ENCODE measurements at places on chromosomes 1 and 21. TPM values are rescaled to one million over a fixed set of nuclear protein-coding genes. Genes with fewer than 3 reads are reported as not detected.

Gene CSDE1
- 359 TPM for total RNA-seq

Gene BCAN
- not detected for total RNA-seq

Gene CDCA8
- total RNA-seq = 97.3 TPM

Gene TTLL7
- total RNA-seq = 2.1 TPM

Gene CACNA1S
- not detected for total RNA-seq

Gene GJA5
- not detected for total RNA-seq

Gene GNG12
- not detected for total RNA-seq

Gene FCRLA
- total RNA-seq = not detected

Gene LDLRAD1
- not detected for total RNA-seq

Gene HHIPL2
- 0.18 TPM for total RNA-seq

Gene CADM3
- not detected for total RNA-seq

Gene HCN3
- 4.9 TPM for total RNA-seq

Gene GJC2
- total RNA-seq = 4.4 TPM

Gene B3GALT2
- 0.94 TPM for total RNA-seq

Gene OR2G6
- total RNA-seq = not detected

Gene MEX3A
- total RNA-seq = 0.05 TPM

Gene S100A12
- total RNA-seq = not detected

Gene MUL1
- 17.2 TPM for total RNA-seq

Gene FCRL2
- total RNA-seq = not detected

Gene F13B
- not detected for total RNA-seq

Gene SPRR1B
- not detected for total RNA-seq

Gene ARHGEF16
- total RNA-seq = not detected

Gene S100A7
- not detected for total RNA-seq

Gene LYPD8
- not detected for total RNA-seq

Gene RNF186
- total RNA-seq = not detected

Gene UBASH3A
- total RNA-seq = 74.0 TPM

Gene HCRTR1
- total RNA-seq = not detected

Gene MOV10
- 120 TPM for total RNA-seq

Gene TRIM46
- 14.6 TPM for total RNA-seq

Gene GSTM5
- total RNA-seq = not detected

Gene SLAMF1
- 50.1 TPM for total RNA-seq

Gene OR10Z1
- not detected for total RNA-seq

Gene COL24A1
- not detected for total RNA-seq

Gene CD1D
- not detected for total RNA-seq

Gene C1orf232
- not detected for total RNA-seq

Gene NHLH1
- total RNA-seq = 0.47 TPM

Gene CTSS
- 65.8 TPM for total RNA-seq

Gene GJB3
- not detected for total RNA-seq

Gene LHX8
- not detected for total RNA-seq

Gene GBP6
- 0.10 TPM for total RNA-seq

Gene FASLG
- 6.2 TPM for total RNA-seq

Gene RGS1
- 15.7 TPM for total RNA-seq

Gene NR5A2
- not detected for total RNA-seq

Gene KRTAP19-3
- total RNA-seq = not detected

Gene SPRR2B
- total RNA-seq = not detected

Gene NCAM2
- total RNA-seq = not detected

Gene NUP210L
- 0.08 TPM for total RNA-seq

Gene RGS13
- total RNA-seq = not detected

Gene SYCP1
- total RNA-seq = not detected

Gene MAN1C1
- total RNA-seq = 16.8 TPM

Gene PGLYRP4
- not detected for total RNA-seq

Gene OR2T33
- total RNA-seq = not detected

Gene TP73
- 1.4 TPM for total RNA-seq

Gene GSTM4
- total RNA-seq = 18.5 TPM

Gene PLPPR4
- not detected for total RNA-seq

Gene LRRC38
- not detected for total RNA-seq

Gene MSH4
- 0.21 TPM for total RNA-seq

Gene AGL
- total RNA-seq = 12.0 TPM

Gene AGT
- not detected for total RNA-seq

Measured in activated CD8-positive, alpha-beta T cell treated with anti-CD3 and anti-CD28 coated beads, Interleukin-2, amount 10 ng/mL, durations not matched to agents 7 days and 5 days (primary cell).